ENCODE measurements at places on chromosomes 13 and 19. TPM values are rescaled to one million over a fixed set of nuclear protein-coding genes. Genes with fewer than 3 reads are reported as not detected.

The DMPK gene
- 262 TPM for polyA plus RNA-seq

The SIGLEC12 gene
- 0.11 TPM for polyA plus RNA-seq

The SHISA7 gene
- polyA plus RNA-seq: 0.16 TPM

The KLF2 gene
- 40.4 TPM for polyA plus RNA-seq

The KLK11 gene
- not detected for polyA plus RNA-seq

DNA sequence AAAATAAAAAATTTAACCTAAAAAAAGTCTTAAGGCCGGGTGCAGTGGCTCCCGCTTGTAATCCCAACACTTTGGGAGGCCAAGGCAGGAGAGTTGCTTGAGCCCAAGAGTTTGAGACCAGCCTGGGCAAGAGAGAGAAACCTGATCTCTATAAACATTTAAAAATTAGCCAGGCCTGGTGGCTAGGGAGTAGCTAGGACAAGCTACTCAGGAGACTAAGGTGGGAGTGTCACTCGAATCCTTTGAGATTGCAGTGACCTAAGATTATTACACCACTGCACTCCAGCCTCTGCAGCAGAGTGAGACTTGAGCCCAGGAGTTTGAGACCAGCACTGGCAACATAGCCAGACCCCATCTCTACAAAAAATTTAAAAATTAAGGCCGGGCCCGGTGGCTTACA, 1.1 kb downstream of the CCDC97 start:
- DNase-seq: no peak

- DNase-seq: no peak
These were observed 13.2 kb downstream of the MEX3D start for GRCh38 chr19:1554968-1555367.

DNA sequence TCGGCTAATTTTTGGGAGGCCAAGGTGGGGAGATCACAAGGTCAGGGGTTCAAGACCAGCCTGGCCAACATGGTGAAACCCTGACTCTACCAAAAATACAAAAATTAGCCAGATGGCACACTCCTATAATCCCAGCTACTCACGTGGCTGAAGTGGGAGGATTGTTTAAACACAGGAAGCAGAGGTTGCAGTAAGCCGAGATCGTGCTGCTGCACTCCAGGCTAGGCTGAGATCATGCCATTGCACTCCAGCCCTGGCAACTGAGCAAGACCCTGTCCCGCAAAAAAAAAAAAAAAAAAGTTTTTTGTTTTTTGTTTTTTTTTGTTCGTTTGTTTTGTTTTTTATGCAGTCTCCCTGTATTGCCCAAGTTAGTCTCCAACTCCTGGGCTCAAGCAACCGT, 21.2 kb downstream of the MAST1 start:
- no peak for DNase-seq

- no peak for DNase-seq
These were observed 12.2 kb upstream of the IFNL1 start for GRCh38 chr19:39284032-39284431.
